ENCODE measurements at places on chromosomes 5 and 9.

DNA sequence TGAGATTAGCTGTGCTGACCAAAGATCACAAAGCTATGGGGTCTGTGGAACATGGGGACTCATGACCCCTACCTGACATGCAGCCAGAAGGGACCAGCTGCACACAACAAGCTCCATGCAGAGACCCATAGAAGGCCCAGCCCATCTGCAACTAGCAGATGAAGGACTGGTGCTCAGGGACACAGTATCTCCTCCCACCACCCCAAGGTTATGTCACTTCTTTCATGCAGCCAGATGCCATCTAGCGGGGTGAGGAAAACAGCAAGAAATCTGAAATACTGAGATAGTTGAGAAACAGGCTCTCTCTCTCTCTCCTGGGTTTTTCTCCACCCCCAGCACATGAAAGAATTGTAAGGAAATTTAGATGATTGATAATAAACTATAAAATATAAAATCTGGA lies 161.3 kb upstream of the DAPK1 start:
- DNase-seq: no peak

- DNase-seq: no peak
These were observed 3.2 kb downstream of the ST6GALNAC4 start for GRCh38 chr9:127913682-127914081.

DNA sequence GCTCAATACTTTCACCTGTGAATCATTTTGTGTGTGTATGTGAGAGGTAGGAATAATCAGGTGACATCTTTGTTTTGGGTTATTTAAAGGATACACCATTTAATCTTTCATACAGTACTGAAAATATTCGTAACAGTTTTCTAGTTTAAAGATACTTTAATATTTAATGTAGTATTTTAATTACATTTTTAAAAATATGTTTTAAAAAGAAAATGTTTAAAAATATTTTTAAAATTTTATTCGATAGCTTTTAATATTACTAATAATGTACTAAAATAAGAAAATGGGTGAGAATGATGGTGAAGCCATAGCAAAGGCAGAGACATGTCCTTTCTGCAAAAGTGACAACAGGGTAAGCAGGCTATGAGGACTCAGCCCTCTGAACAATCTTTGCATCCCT lies 56.3 kb upstream of the MEF2C start:
- DNase-seq: no peak

- DNase-seq: no peak
These were observed 65.2 kb upstream of the UBAC1 start for GRCh38 chr9:136026266-136026942.

GRCh38 chr5:6718718-6719117 lies 5.5 kb downstream of the TENT4A start:
- DNase-seq: no peak

Measured in DND-41 (cell line).